AG20443 (cell line): ENCODE measurements at places on chromosomes 11 and 22.

DNA sequence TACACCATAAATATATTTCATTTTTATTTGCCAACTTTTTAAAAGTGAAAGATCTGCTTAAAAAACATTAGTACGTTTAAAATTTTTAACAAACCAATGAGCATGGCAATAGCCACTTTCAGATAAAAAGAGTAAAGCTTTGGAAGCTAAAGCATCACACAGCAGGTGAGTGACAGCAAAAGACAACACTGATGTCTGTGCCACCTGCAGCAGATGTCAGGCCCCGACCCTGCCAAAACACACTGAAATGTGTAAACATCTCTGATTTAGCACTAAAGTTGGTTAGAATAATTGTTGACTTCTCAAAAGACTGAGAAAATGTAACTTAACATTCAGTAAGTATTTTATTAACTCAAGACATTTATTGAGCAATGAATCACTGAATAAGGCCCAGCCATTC is 232.9 kb downstream of the DLG2 start:
- DNase-seq, result no peak

DNA sequence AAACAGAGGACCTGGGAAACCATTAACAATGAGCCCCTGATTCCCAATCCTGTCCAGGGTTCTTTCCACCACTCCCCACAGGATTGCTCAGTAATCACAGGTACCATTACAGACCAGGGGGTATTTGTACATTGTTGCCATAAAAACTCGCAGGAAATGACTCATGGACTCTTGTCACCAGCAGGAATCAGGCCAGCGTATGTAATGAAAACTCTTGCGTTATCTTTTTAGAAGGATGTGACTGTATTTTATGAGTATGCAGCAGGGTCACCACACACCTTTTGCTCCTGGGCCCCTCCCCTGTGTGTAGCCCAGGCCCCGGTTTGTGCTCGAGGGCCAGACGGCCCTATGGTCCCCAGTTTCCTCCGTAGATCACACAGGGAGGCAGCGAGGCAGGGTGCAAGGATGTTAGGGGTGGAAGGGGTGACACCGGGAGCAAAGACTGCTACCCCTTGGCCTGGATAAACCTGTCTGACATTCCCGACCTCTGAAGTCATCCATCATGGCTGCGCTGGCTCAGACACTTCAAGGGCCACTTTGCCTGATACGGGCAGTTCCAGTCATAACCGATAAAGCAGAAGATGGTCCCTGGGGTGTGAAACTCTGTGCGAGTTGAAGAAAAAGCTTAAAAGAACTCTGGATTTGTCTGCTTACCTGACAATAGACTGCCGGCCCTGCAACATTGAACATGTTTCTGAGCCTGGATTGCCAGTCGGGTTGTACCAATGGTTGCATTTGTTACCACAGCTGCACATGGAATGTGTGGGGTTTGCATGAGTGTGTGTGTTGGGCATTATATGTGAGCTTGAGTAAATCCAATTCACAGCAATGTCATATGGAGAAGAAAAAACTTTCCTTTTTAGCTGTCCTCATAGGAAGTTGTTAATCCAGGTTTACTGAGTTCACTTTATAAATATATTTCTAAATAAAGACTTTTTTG is 56.9 kb downstream of the MICAL2 start:
- peak; percentile 36 for DNase-seq

DNA sequence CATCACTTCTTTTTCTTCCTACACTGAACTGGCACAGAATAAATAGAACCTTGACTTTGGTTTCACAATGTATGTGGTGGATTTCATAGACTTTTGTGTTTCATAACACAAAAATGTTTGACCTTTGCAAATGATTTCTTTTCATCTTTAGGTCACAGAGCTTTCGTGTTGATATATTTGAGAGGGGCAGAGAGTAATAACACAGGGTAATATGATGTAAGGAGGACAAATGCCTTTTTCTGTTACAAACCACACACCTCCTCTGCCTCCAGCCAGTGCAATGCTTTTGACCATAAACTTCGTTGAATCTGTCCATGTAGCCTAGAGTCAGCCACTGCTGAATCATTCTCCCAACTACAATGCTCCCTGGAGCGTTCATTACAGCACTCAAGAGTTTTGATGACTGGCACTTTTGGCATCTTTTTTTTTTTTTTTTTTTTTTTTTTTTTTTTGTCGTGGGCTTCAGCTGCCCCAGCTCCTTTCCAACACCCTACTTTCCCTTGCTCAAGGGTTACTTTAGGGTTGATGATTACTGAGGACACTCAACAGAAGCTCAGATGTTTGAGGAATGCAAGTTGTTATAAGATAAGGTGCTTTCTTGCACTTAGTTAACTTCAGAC is 11.4 kb upstream of the CAT start:
- DNase-seq, result peak; percentile 80

- peak; percentile 76 for DNase-seq
Observed at GRCh38 chr11:57800444-57801182, 39.0 kb downstream of the CTNND1 start.

DNA sequence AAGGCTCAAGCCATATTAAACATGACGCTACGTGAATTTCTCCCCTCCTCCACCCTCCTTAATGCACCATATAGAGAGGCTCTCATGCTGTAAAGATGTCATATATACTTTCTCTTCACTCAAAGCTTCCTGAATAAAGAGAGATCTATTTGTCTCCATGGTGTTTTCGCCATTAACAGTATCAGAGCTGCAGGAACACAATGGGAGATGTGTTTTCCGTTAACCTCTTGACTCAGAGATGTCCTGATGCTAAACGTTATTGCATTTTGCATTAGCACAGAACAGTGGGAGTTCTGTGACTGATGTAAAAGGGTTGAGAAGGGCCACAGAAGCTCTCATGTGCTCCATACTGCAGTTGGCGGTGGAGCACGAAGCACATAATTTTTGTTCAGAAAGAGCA is 25.7 kb upstream of the BLID start:
- no peak for DNase-seq

DNA sequence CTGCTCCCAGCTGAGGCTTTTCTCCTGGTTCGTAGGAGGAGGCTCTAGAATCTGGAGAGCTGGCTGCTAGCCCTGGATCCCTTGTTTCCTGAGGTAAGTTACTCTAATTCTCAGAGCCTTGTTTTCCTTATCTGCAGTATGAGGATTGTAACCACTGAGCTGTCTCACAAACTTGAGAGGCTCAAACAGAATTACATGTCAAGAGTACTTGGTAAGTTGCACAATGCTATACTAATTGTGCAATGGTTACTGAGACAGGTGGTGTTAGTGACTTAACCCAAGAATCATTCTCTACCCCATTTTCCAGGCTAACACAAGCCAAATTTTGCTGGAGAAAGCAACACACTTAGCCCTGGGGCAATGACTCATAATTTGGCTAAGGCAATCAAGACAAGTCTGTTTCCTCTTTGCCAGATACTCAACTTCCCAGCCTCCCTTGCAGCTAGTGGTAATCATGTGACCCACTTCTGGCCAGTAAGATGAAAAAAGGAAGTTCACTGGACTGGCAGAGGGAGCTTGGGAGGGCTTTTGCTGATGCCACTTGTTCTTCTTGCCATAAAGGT is 348.0 kb downstream of the TENM4 start:
- DNase-seq, result peak; percentile 72

- peak; percentile 40 for DNase-seq
Observed at GRCh38 chr22:35299217-35299672, 449 bp upstream of the TOM1 start.

DNA sequence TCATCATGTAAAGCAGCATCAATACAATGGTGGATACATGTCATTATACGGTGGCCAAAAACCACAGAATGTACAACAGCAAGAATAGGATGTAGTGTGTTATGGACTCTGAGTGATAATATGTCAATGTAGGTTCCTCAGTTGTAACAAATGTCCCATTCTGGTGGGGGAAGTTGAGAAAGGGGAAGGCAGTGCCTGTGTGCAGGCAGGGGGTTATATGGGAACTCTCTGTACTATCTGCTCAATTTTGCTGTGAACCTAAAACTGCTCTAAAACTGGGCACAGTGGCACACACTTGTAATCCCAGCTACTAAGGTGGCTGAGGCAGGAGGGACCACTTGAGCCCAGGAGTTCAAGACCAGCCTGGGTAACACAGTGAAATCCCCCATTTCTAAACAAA is 5.9 kb downstream of the CHKA start:
- no peak for DNase-seq

DNA sequence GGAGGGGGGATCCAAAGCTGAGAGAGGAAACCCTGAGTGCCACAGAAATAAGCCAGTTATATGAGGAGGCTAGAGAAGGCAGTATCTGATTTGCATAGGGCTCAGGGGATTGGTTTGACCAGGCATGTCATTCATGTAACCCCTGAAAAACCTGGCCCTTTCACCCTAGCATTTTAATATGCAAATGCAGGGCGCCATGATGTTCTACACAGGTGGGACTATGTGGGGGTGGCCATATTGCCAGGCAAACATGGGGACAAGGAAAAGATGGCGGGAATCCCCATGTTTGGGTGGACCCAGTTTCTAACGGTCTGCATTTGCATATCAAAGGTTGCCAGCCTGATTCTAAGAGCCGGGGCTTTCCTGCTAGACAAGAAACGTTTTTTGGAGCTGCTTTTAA is 27.2 kb downstream of the CSF2RB start:
- DNase-seq, result no peak

DNA sequence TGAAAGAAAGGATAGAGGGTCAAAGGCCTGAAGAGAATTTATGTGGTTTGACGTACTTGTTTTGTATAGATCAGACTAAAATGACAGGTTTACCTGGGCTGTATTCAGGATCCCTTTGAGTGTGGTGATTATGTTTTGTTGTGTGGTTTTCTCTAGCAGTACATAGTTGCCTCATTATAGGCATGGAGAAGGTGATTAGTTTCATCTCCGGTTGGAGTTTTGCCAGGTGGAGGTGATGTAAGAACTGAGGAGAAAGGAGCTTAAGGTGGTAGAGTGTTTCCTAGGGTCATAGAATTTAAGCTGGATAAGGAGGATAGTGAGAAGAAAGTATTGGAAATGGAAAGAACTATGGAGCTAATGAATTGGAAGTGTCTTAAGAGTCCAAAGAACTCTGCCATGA is 229.0 kb downstream of the TMEM135 start:
- DNase-seq, result no peak

GRCh38 chr11:64305691-64306562 is 603 bp downstream of the ESRRA start:
- DNase-seq, result no peak

- no peak for DNase-seq
Observed at GRCh38 chr11:110095554-110095953, 2.4 kb downstream of the ZC3H12C start.

DNA sequence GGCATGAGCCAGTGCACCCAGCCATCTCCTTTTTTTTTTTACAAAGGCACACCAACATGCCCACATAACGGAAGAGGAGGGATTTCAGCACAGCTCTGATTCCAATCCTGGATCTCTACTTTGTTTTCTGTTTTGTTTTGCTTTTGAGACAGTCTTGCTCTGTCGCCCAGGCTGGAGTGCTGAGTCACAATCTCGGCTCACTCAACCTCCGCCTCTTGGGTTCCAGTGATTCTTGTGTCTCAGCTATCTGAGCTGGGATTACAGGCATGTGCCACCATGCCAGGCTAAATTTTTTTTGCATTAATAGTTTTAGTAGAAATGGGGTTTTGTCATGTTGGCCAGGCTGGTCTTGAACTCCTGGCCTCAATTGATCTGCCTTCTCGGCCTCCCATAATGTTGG is 28.1 kb downstream of the VSTM5 start:
- no peak for DNase-seq

- DNase-seq, result no peak
Observed at GRCh38 chr11:122711362-122711761, 55.8 kb downstream of the UBASH3B start.

GRCh38 chr11:2393111-2393868 is 7.3 kb upstream of the TSSC4 start:
- DNase-seq, result no peak

DNA sequence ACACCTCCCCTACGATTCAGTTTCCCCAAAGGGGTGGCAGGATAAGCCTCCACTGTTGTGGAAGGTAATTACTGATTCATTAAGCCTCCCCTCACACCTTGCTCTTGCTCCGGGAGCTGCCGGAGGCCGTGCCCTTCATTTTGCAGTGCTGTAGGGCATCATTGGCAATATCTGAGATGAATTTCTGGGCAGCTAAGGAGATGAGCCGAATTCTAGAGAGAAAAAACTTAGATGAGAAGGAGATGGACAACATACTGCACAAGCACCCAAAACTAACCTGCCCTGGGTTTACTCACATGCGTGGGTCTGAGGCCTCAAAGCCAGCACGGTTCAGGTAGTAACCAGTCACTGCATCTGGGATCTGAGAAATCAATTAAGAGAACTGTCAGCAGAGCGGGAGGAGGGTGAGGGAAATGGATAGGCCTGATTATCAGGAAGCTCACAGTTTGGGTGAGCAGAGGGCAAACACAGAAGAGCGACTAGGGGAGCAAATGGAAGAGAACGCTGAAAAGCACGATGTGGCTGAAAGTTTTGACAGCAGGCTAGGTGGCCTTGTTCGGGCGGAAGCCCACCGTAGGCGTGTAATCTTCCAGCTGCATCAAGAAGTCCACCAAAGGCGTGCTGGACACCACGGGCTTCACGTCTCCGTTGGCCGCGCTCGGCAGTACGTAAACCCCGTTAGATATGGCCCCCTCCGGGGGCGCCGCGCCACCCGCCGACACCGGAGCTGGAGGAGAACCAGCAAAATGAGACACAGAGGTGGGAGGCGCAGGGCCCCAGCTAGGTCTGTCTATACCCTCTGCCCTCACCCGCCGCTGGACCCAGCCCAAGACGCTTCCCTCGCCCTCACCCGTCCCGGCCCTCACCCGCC is 689 bp downstream of the TAF10 start:
- DNase-seq, result no peak

DNA sequence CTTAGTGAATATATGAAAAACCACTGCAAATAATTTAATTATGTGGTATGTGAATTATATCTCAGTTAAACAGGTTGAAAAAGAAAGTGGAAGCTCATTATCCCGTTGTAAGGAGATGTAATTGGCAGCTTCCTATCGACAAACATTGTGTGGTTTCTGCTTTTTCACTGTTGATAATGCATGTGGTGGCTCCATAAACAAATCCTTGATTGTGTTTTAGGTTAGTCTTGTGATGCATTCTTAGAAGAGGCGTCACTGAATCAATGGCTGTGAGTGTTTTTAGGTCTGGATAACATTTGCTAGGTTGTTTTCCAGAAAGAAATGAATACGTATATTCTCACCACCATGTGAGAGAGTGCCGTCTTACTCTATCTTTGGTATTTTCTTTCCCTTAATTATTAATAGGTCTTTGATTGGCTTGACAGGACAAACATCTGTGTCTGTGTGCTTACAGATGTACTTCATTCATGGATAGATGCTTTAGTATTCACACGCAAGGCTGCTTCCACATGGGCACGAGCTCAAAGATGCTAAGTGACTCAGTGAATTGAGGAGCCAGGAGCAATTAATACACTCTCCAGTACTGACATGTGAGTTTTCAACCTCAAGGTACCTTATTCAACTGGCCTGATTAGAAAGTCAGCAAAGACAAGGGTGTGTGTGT is 166.7 kb downstream of the TBC1D22A start:
- no peak for DNase-seq

- DNase-seq, result peak; percentile 62
Observed at GRCh38 chr11:117796872-117797529, at the start of gene DSCAML1. Gene DSCAML1 (minus strand): TSS chr11:117797216. CDS start chr11:117797079, 137 bp downstream.
